Caco-2 (cell line): ENCODE measurements at places on chromosomes 1 and 21. TPM values are rescaled to one million over a fixed set of nuclear protein-coding genes. Genes with fewer than 3 reads are reported as not detected.

DNA sequence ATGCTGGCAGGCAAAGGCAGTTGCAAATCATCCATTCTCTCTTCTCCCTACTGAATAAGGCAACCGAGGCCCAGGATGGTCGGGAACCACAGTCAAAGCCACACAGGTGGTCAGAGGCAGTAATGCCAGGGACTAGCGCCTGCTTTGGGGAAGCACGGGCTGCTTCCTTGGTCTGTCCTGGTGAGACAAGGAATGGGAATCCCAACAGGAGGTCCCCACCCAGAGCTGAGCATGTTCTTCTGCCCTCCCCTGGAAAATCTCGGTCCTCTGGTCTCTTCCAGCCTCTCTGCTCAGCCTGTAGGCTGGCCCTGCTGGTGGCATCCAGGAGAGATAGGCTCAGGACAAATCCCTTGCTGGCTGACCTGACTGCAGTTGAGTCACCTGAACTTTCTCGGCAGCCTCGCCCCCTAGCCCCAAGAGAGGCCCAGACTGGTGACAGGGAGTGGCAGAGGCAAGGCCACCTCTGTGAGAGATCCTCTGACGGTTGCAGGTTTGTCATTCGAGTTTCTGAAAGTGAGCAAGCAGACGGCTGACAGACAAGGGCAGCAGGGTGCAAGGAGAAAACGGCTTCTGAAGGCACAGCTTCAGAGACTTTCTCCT lies 5.8 kb downstream of the OLIG1 start:
- no peak overlapping the region for H3K4me3 ChIP-seq
- H3K36me3 ChIP-seq = no peaks in the 10 kb centered on the region
- no peak for DNase-seq
- peaks cover 10% of the 10 kb centered on the region for H3K4me1 ChIP-seq
- no peaks in the 10 kb centered on the region; the same call in 1 of the 2 replicates for H3K27me3 ChIP-seq

The FCRL6 gene
- total RNA-seq = not detected in 2 replicates

The LAMB3 gene
- total RNA-seq = 112 and 125 TPM in 2 replicates

DNA sequence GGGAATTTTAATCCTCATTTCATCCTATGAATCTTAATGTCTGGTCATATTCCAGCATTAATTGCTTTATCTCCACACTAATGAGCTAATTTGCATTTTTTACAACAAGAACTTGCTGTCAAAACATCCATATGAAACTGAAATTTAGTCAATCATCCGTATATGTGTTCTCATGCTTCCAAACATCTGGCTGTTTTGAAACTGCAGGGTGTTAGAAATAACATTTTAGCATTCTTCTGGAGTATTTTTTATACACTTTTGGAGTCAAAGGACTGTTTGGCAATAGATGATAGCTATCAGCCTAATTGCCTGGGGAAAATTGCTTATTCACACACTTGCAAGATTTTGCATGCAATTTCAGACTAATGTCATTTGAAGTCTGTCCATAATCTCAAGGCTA lies 1639.3 kb downstream of the KCNT2 start:
- no peaks in the 10 kb centered on the region for H3K36me3 ChIP-seq
- H3K27me3 ChIP-seq = no peaks in the 10 kb centered on the region
- no peak overlapping the region for H3K4me3 ChIP-seq
- no peak for DNase-seq

- H3K27me3 ChIP-seq = no peaks in the 10 kb centered on the region
- H3K4me1 ChIP-seq = no peaks in the 10 kb centered on the region
- no peak overlapping the region for H3K27ac ChIP-seq
- DNase-seq = no peak
- H3K4me3 ChIP-seq = no peak overlapping the region
- H3K36me3 ChIP-seq = no peaks in the 10 kb centered on the region
These were observed 69.5 kb downstream of the PEX14 start for GRCh38 chr1:10544239-10544638.

- no peaks in the 10 kb centered on the region for H3K27me3 ChIP-seq
- DNase-seq = no peak
- peaks cover 11% of the 10 kb centered on the region for H3K4me1 ChIP-seq
These were observed 9.6 kb downstream of the DISC1 start for GRCh38 chr1:231636157-231636556.

GRCh38 chr1:94884507-94884906 lies 42.4 kb downstream of the CNN3 start:
- H3K4me3 ChIP-seq = no peak overlapping the region
- H3K27me3 ChIP-seq = no peaks in the 10 kb centered on the region
- DNase-seq = no peak
- H3K27ac ChIP-seq = peak overlapping the region; percentile 55
- no peaks in the 10 kb centered on the region for H3K36me3 ChIP-seq

The ENTREP3 gene
- total RNA-seq = 33.1 and 36.6 TPM in 2 replicates

The RGSL1 gene
- not detected in 2 replicates for total RNA-seq

DNA sequence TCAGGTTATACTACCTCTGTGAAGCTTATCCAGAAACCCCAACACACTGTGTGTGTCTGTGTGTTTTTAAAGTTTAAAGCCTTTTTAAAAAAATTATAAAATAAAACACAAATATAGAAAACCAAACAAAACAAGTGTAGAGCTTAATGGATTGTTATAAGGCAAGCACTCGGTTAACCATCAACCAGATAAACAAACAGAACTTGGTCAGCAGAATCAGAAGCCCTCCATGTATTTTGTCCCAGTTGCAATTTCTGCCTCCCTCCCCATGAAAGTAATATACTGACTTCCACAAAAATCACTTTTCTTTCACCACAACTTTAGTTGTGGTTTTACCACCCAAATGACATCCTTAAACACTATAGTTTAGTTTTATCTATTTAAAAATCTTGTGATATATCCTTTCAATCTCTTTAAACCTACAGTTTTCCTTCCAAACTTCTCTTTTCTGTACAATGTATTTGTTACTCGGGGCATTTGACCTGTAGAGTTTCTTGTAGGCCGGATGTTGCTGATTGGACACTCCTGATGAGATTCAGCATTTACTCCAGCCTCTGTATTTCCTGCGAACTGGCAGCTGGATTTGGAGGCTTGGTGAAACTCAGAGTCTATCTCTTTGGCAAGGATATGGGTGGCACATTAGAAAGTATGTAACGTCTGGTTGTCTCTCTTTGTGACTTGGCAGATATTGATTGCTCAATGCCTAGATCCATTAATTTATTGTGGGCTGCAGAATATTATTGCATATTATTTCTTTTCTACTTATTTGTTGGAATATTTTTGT lies 8.6 kb downstream of the PAPPA2 start:
- no peaks in the 10 kb centered on the region for H3K36me3 ChIP-seq
- H3K4me3 ChIP-seq = no peak overlapping the region
- no peaks in the 10 kb centered on the region for H3K4me1 ChIP-seq
- peaks cover 2% of the 10 kb centered on the region; the same call in 1 of the 2 replicates for H3K27me3 ChIP-seq
- H3K27ac ChIP-seq = no peak overlapping the region

DNA sequence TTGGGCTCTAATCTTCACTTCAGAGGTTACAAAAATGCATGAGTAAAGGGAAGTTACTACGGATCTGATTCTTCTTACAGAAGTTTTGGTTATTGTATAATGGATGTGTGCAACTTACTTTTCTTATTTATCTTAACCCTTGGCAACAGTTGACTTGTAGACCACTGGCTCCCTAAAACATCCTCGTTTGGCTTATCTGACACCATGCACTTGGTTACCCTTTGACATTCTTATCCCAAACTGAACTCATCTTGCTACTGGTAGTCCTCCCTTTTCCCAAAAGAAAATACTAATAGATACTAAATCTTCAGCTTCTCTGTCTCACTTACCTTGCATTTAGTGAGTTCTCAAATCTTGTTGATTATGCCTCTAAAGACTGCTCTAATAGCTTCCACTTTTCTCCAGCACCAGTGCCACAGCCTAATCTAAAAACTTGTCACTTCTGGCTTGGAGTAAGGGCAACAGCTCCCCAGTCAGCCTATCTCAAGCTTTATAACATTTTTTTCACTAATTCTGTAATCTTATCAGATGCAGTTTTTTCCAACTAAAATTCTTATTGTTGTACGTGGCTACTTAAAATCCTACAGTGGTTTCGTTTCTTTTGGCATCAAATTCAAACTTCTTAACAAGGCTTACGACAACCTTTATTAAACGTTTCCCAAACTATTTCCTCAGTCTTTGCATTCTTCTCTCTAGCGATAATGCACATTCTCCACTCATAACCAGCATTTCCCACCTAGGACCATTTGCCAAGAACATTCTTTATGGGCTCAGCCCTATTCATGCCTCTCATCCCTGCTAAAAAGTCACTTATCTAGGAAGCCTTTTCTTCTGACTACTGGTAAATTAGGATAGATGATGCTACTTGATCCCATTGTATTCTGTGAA lies 204.2 kb downstream of the KCNT2 start:
- H3K4me1 ChIP-seq = peaks cover 14% of the 10 kb centered on the region
- no peaks in the 10 kb centered on the region for H3K27me3 ChIP-seq
- H3K27ac ChIP-seq = no peak overlapping the region
- H3K4me3 ChIP-seq = no peak overlapping the region

- H3K4me1 ChIP-seq = peaks cover 58% of the 10 kb centered on the region
- H3K4me3 ChIP-seq = no peak overlapping the region
- DNase-seq = peak; percentile 43
- H3K27me3 ChIP-seq = no peaks in the 10 kb centered on the region
- H3K36me3 ChIP-seq = no peaks in the 10 kb centered on the region
These were observed 3.3 kb downstream of the PDZK1IP1 start for GRCh38 chr1:47186267-47187185.

DNA sequence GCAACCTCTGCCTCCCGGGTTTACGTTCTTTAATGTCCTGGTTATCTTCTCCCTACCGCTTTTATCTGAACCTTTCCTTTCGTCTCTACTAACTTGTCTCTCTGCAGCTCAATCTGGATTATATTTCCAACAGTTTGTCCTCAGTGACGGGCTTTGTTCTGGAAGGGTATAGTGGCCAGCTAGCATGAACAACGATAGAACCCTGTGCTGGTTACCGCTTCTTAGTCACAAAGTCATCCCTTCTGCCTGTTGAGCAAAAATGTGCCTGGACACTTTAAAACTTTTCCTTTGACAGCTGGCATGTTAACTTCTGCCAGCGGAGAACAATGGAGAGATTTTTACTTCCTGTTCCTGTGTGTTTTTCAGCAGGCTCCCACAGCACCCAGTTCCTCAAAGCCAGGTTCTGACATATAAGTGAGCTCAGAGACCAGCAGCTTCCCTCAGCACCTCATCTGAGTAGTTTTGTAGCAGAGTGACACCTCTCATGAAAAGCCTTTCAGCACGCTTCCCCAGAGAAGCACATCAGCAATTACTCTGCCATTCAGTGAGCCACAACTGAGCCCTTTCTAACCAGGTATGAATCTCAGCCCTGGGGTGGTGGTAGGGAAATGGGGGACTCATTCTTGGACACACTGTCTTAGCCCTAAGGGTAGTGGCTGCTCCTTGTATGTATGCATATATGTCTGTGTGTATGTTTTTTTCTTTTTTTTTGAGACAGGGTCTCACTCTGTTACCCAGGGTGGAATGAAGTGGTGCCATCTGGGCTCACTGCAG lies 23.6 kb upstream of the CCDC17 start:
- no peak overlapping the region for H3K27ac ChIP-seq
- no peak for DNase-seq
- H3K27me3 ChIP-seq = no peaks in the 10 kb centered on the region
- H3K4me1 ChIP-seq = no peaks in the 10 kb centered on the region

DNA sequence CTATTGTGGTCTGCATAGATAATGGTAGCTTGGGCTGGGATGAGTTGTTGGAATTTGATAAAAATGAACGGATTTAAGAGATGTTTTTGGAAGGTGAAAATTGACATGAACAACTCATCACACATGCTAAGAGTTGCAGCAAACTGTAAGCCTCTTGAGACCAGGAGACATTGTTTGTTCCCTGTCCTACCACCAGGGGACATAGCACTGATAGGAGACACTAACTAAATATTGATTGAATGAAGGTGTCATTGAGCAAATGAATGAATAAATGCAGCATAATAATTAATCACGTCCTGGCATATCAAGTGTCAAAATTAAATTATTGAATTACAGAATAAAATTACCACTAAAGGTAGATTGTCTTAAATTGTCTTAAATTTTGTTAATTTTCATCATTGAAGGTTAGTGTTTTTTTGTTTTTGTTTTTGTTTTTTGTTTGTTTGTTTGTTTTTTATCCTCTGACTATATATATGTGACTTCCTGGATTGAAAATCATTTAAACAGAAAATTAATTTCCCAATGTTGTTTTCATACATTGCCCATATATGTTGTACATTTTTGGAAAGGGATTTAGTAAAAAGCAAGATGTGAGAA lies 285.3 kb upstream of the C1orf105 start:
- no peaks in the 10 kb centered on the region for H3K36me3 ChIP-seq
- peaks cover 11% of the 10 kb centered on the region for H3K4me1 ChIP-seq
- H3K4me3 ChIP-seq = no peak overlapping the region
- no peak overlapping the region for H3K27ac ChIP-seq
- no peak for DNase-seq

The TMPRSS3 gene
- not detected in 2 replicates for total RNA-seq

DNA sequence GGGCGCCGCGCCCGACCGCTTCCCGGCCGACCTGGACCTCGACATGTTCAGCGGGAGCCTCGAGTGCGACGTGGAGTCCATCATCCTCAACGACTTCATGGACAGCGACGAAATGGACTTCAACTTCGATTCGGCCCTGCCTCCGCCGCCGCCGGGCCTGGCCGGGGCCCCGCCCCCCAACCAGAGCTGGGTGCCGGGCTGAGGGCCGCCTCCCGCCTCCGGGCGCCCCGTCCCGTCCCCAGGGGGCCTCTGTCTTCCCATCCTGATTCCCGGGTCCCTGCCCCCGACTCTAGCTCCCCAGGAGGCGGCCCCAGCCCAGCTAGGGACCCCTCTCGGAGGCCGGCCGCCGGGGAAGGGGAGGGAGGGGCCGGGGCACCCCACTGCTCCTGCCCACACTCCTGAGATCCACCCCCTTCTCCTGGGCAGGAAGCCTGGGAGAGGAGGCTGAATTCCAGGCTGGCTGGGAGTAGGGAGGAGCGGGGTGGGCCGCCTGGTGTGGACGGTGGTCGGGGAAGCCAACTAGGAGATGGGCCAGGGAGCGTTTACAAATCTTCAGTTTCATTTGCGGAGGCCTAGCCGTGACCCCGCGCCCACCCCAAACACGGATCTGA lies 21.4 kb downstream of the FOXO6 start:
- no peaks in the 10 kb centered on the region for H3K27me3 ChIP-seq
- H3K4me3 ChIP-seq = peak overlapping the region; percentile 31
- DNase-seq = peak; percentile 41
- H3K27ac ChIP-seq = no peak overlapping the region
- no peaks in the 10 kb centered on the region for H3K36me3 ChIP-seq

- DNase-seq = no peak
- H3K36me3 ChIP-seq = no peaks in the 10 kb centered on the region
- no peaks in the 10 kb centered on the region for H3K27me3 ChIP-seq
- H3K4me1 ChIP-seq = no peaks in the 10 kb centered on the region
- H3K27ac ChIP-seq = no peak overlapping the region
- H3K4me3 ChIP-seq = no peak overlapping the region
These were observed 4.8 kb downstream of the FASLG start for GRCh38 chr1:172663732-172664131.

GRCh38 chr1:225762444-225762843 lies 15.2 kb upstream of the SRP9 start:
- no peaks in the 10 kb centered on the region for H3K36me3 ChIP-seq
- no peaks in the 10 kb centered on the region for H3K27me3 ChIP-seq
- no peak overlapping the region for H3K4me3 ChIP-seq
- H3K4me1 ChIP-seq = peaks cover 43% of the 10 kb centered on the region
